ENCODE measurements at places on chromosomes 6 and 20.

DNA sequence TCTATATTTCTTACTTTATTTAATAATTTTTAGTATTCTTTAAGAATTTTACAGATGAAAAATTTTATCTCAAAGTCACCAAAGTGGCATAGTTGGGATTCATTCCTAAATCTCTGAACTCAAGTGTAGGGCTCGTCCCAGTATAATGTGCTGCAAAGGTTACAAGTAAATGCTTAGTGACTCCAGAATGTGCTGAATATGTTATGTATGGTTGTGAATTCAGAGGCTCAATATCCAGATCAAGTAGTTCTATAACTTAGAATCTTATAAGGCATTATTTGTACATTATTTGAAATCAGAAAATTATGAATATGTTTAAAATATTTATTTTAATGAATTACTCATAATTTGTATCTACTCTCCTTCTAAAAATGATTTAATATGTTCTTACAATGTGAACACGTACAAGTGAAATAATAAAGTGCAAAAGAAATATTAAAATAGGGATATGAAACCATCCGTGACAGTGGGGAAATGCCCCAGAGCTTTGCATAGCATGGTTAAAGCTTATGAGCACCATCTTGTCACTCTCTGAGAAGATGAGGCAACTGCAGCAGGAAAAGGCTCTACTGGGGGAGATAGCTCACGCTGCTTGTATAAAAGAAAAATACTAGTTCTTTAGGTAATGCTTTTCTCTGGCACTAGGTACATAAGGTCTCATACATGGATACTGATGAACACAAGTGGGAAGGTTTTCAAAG, 259.0 kb downstream of the FOXC1 start:
- DNase-seq, result no peak

- DNase-seq, result no peak
Observed at GRCh38 chr6:46781478-46782378, 11.5 kb upstream of the MEP1A start.

- DNase-seq, result no peak
Observed at GRCh38 chr6:134741200-134741536, 208.7 kb downstream of the ALDH8A1 start.

DNA sequence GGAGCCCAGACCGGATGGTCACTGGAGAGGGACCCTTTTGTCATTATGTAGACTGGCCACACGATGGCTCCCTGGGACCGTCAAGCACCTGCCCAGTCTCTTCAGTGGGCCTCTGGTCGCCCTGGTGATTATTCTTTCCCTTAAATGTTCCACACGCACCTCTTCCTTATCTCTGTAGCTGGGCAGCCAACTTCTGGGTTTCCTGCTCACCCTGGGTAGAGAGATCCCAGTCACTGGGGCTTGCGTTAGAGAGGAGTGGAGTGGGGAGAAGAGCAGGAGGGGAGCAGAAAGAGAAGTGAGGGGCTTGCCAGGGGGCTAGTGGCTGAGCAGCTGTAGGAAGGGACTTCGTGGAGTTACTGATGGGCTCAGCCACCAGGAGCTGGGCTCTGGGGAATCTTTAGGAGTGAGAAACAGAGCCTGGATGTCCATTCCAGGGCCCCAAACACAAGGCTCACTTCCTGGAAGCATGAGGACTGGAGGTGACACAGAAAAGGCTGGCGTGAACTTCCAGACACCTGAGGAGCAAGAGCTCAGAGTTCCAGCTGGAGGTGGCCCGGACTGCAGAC, 150.1 kb downstream of the DHX35 start:
- no peak for DNase-seq

DNA sequence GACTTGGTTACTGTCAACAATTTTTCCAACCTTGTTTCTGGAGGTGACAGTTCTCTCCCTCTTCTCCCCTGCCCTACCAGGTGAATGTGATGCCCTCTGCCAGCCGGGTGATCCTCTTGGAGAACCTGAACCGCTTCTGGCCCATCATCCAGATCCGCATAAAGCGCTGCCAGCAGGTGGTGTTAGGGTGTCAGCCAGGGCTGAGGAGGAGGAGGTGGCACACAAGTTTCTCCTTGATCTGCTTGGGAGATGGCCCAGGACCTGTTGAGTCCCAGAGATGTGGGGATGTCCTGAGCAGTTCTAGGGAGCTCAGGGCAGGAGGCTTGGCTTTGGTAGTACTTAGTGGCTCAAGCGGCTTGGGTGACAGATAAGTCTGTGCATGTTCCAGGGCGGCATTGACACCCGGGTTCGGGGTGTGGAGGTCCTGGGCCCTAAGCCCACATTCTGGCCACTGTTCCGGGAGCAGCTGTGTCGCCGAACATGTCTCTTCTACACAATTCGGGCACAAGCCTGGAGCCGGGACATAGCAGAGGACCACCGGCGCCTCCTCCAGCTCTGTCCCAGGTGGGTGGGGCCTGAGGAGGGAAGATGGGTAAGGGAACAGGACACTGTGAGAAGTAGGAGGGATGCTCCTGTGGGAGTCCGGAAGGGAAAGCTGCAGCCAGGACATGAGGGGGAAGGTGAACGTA, 21.2 kb downstream of the CUL9 start:
- DNase-seq, result peak; percentile 53

DNA sequence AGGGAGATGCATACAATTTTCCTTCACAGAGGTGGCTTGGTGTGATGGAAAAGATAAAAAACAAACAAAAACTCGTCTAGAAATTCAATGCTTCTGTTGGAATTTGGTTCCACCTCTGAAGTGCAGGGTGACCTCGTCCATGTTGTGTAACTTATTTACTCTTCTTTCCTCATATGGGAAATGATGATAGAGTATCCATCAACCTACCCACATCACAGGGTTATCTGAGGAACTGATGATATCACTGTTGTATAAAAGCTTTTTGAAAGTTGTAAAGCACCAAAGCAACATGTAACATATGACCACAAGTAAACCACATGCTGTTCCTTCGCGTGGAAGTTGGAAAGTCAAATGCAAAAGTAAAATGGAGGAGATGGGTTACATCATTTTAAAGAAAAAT, 212.0 kb upstream of the SGK1 start:
- no peak for DNase-seq

DNA sequence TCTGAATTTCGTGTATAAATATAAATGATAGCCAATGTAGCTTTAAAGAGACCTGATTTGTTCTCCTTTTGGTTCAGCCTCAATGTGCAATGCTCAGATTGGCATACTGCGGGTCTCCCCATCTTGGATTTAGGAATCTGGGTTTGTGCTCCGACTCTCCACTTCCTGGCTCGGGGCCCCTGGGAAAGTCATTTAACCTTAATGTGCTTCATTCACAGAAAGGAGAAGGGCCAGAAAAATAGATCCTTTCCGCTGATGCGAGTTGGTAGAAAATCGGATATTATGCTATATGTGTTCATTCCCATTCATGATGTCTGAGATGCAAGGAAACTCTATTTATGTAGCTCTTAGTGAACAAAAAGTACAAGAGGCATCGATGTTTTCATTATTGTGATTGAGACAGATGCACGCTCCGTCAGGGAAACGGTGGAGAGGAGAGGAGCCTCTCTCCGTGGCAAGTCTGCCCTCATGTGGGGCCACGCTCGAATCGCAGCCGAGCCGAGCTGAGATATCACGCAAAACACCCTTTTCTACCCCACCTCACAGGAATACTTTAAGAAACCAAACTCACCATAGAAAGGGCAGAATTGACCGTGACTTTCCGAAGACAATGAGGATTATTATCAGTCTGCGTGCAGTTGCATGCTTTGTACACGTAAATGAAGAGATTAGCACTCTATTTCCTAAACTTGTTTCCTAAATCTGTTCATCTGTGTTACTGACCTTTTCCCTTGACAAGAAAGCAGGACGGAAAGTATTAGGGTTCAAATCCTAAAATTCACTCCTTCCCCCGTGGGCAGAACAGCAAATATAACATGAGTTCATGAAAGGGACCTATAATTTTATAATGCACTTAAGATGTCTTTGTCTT, 136.6 kb downstream of the COL9A1 start:
- peak; percentile 67 for DNase-seq

DNA sequence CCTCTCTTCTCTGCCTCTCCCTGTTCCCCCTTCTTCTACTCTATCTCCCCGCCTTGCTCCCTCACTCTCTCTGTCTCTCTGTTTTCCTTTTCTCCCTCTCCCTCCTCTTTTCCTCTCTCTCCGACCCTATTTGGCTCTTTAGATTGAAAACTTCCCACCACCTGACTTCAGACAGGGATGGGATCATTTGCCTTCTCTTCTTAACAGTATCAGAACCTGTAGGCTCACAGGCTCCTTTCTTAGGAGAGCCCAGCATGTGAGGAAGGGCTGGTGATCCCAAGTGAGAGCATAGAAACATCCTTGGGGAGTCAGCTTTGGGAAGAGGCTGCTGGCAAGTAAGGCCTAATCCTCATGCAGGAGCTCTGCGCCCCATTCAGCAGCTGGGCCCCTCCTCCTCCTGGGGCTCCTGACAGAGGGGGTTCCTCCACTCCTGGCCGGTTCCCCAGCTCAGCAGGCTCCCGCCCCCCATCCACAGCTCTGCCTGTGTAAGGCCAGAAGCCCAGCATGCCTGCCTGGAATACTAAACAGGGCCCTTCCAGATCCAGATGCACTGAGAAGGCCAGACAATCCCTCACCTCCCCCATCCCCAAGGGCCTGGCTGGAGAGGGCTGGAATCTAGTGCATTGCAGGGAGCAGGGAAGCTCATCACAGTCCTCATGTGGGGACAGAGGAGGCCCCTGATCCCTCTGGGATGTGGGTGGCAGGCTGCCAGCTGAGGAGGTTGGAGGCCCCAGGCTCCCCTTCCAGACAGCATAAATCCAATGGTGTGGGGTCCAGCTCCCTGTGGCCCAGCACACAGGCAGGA, 93.4 kb downstream of the PTPRT start:
- DNase-seq, result no peak

GRCh38 chr6:4067673-4068072, 11.3 kb downstream of the FAM217A start:
- DNase-seq, result no peak

- no peak for DNase-seq
Observed at GRCh38 chr6:2029130-2029794, 216.1 kb downstream of the GMDS start.

GRCh38 chr6:155436981-155437749, 18.5 kb downstream of the NOX3 start:
- DNase-seq, result no peak

Measured in activated effector memory CD4-positive, alpha-beta T cell treated with anti-CD3 and anti-CD28 coated beads, Interleukin-2, amount 50 U/mL, for 16 hours (primary cell).